B cell (primary cell): ENCODE measurements at places on chromosomes 16 and 17.

DNA sequence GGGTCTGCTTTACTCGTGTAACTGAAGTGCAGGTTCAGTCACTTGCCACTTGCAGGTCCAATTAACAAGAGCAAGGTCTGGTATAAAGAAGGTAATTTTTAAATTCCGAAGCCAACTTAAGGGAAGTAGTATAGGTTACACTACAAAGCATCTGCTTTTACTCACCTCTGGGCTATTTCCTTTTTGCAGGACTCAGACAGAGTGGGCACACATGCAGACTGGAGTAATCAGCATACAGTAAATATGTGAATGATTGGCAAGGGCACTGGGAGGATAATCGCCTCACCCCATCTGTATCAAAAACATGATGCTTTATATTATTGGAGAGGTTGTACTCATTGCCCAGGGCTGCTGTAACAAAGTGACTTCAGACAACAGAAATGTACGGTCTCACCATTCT lies 160.1 kb upstream of the CDH5 start:
- DNase-seq = no peak

DNA sequence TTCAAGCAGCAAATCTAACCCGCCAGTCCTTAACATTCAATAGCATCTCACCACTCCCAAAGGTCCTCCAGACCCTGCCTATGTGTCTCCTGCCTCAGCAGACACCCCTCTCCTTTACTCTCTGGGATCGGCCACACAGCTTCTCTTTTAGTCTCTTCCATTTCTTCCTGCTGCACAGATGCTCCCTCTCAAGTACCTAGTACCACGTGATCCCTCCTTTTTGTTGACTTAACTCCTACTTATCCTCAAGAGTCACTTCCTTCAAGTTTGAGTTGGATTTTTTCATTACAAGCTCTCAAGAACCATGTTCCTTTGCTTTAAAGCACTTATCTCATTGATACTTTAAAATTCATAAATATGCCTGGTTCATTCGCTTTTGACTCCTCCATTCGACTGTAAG lies 24.9 kb downstream of the AMFR start:
- no peak for DNase-seq

DNA sequence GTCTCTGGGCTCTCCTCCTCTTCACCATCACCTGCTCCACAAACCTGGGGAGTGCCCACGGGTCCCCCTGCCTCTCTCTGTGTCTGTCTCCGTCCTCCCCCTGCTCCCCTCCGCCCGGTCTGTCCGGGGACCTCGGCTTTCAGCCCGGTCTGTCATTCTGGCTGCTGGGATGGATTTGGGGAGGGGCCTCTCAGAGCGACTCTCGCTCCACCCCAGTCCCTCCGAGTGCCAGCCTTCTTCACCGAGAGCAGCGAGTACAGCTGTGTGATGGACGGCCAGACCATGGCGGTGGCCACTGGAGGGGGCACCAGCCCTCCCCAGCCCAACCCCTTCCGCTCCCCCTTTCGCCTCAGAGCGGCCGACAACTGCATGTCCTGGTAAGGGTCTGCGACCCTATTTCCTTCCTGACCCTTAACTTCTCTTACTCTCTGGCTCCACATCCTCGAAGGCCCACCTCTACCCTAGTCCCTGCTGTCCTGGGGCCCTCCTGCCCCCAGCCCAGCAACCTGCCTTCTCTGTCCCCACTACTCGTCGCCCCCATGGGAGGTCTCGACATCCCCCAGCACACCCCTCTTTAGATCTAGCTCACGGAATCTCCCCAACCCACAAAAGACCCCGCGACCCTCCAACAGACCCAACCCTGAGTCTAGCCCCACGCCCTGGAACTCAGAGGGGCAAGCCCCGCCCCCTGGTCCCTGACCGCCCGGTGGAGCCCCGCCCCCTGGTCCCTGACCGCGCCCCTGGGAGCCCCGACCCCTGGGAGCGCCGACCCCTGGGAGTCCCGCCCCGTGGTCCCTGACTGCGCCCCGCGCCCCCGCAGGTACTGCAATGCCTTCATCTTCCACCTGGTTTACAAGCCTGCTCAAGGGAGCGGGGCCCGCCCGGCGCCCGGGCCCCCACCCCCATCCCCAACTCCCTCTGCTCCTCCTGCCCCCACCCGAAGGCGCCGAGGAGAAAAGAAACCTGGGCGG lies 5.6 kb upstream of the CXCL16 start:
- no peak for DNase-seq

DNA sequence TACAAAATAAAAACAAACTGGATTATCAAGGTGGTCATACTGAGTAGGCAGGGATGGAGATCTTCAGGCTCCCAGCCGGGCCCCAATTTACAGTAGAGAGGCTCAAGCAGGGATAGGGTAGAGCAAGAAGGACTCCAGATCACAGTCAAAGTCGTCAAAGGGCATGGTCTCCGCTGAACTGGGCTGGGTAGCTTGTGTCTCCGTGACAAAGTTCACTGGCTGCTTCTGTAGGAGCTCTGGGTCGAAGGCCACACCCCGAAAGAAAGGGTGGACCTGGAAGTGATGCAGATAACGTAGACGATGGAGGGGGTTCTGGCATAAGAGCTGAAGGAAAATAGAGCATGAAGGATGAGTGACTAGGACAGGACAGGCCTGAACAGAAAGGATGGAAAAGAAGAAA lies 3.6 kb downstream of the RSKR start:
- no peak for DNase-seq

DNA sequence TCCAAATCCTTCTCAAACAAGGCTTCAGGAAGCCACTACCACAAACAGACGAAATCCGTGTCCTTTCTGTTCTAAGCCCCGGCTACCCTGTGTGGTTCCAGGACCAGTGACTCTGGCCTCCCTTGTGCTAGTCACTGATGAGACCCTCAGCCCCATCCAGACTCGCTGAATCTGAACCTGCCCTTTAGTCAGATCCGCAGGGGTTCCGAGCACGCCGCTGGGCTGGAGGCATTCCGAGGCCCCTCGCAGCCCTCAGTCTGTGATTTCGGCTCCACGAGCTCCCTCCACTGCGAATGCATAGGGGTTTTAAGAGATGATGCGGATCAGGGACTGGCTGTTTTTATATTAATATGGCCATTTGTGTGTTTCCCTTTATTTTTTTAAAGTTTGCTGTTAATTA lies 292.7 kb downstream of the IRF8 start:
- no peak for DNase-seq

- peak; percentile 81 for DNase-seq
Measured at GRCh38 chr16:21656795-21657768, 4.7 kb upstream of the IGSF6 start.

GRCh38 chr17:82283208-82283749 lies 9.8 kb upstream of the CSNK1D start:
- DNase-seq = no peak

DNA sequence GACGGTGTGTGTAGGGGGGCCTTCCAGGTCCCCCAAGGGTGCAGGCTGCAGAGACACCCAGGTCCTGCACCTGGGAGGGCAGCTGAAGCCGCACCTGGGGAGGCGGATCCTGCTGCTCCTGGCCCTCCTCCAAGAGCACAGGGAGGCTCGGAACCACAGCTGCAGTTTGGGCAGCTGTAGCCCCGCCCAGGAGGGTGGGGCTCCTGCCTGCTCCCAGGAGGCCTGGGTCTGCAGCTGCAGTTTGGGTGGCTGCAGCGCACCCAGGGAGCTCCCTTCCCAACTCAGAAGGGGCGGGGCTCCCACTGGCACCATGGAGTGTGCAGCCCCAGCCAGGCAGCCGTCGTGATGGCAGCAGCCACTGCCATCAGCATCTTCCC lies 69.4 kb upstream of the NKD1 start:
- DNase-seq = no peak

GRCh38 chr17:40174514-40174913 lies 2.8 kb upstream of the RAPGEFL1 start:
- no peak for DNase-seq

DNA sequence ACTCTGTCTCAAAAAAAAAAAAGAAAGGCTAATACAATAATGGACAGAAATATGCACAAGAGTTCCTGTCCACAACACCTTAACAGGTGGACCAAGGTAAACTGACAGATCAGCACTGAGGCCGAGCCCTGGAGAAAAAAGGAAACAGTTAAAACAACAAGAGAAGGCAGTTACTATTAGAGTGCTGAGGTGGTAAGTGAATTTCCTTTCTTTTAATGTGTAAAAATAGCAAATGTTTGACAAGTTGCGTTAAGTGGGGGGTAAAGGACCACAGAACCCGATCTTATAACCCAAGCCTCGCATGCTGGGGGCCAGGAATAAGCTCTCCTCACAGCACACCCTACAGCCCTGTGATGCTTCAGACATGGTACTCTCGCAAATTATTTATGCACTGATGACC lies 24.8 kb downstream of the TXNDC11 start:
- no peak for DNase-seq

- DNase-seq = no peak
Measured at GRCh38 chr16:77993111-77993985, 29.0 kb upstream of the CLEC3A start.

DNA sequence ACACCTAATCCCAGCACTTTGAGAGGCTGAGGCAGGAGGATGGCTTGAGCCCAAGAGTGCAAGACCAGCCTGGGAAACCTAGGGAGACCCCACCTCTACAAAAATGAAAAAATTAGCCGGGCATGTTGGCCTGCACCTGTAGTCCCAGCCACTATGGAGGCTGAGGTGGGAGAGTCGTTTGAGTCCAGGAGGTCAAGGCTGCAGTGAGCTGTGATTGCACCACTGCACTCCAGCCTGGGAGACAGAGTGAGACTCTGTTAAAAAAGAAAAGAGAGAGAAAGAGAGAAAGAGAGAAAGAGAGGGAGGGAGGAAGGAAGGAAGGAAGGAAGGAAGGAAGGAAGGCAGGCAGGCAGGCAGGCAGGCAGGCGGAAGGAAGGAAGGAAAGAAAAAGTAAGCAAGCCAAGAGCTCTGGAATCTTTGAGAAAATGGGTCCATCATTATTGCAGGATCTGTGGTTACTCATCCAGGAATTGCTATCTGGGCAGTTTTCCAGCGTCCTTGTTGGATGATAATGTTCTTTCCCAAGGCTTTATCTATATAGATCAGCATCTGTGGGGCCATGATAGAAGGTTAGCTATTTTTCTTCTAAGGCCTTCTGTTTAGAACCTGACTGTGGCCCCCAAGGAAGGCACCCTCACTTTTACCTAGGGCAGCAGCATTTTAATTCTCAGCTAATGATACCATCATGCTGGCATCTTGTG lies 533.2 kb upstream of the CDH5 start:
- DNase-seq = no peak
